Endodermal cell (in vitro differentiated cells): ENCODE measurements at places on chromosomes 5 and 9. TPM values are rescaled to one million over a fixed set of nuclear protein-coding genes. Genes with fewer than 3 reads are reported as not detected.

The EFNA5 gene
- total RNA-seq: 49.8 and 63.1 TPM in 2 replicates

The CYLC2 gene
- not detected in 2 replicates for total RNA-seq

The ESM1 gene
- not detected in 3 replicates for total RNA-seq

The SLCO6A1 gene
- total RNA-seq: 1.8 and 3.1 TPM in 2 replicates

The TUSC1 gene
- total RNA-seq: 5.8 to 13.3 TPM (median 12.2 TPM) in 3 replicates

DNA sequence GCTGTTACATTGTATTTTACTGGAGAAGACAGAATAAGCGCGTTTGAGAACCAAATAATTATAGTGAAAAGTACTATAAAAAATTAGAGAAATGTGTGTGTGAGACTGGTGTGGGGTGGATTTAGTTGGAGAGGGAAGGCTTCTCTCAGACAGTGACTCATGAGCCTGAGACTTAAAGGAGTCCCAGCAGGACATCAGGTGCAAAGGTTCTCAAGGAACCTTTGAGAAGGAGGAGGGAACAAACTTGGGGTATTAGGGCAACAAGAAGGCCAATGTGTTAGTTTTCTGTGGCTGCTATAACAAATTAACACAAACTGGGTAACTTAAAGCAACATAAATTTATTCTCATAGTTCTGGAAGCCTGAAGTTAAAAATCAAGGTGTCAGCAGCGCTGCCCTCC, 4.9 kb downstream of the DDX4 start:
- no peaks in the 10 kb centered on the region for H3K27me3 ChIP-seq
- H3K4me1 ChIP-seq: peaks cover 3% of the 10 kb centered on the region
- peak; percentile 57 for DNase-seq
- H3K36me3 ChIP-seq: no peaks in the 10 kb centered on the region
- H3K27ac ChIP-seq: no peak overlapping the region
- no peak overlapping the region for H3K4me3 ChIP-seq

- no peaks in the 10 kb centered on the region for H3K4me1 ChIP-seq
- no peaks in the 10 kb centered on the region for H3K36me3 ChIP-seq
- H3K27ac ChIP-seq: no peak overlapping the region
- H3K4me3 ChIP-seq: no peak overlapping the region
- no peaks in the 10 kb centered on the region for H3K27me3 ChIP-seq
Observed at GRCh38 chr9:6968271-6968670, 210.5 kb downstream of the KDM4C start.

DNA sequence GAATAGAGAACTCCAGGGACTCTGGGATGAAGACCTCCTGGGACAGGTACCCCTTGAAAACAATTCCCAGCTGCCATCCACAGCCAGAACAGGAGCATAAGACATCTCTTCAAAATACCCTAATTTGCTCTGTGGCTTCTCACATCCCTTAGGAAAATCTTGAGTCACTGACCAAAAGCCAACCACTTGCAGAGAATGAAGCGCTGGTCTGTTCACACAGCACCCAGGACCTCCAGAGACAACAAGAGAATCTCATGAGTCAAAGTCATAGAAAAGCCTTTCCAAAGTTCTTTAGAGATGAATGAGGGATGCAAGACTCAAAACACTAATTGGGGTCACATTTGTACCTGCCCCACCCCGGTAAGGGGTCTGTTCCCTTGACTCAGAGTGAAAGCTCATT, 210.6 kb downstream of the SEMA5A start:
- no peaks in the 10 kb centered on the region for H3K4me1 ChIP-seq
- H3K27me3 ChIP-seq: no peaks in the 10 kb centered on the region
- peaks cover 77% of the 10 kb centered on the region for H3K36me3 ChIP-seq

GRCh38 chr5:119346394-119346793, 9.4 kb upstream of the TNFAIP8 start:
- no peaks in the 10 kb centered on the region for H3K36me3 ChIP-seq
- H3K27ac ChIP-seq: no peak overlapping the region
- no peaks in the 10 kb centered on the region for H3K27me3 ChIP-seq
- DNase-seq: no peak
- peaks cover 22% of the 10 kb centered on the region for H3K4me1 ChIP-seq
- H3K4me3 ChIP-seq: no peak overlapping the region

DNA sequence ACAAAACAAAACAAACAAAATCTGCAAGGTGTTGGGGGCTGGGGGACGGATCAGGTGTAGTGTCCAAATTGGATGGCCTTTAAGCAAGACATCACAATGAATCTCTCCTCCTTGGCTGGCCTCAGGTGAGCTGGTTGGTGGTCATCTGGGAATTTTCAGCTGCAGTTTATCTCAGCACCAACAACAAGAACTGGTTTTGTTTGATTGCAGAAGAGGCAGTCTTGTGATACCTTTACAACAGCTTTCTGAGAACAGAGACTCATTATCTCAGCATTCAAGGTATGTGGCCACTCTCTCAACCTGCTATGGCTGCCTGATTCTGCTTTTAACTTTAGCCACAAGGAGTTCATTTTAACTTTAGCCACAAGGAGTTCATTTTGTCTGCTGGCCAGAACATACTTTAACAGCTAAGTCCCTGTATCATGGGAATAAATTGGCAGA, 1543.4 kb downstream of the EFNA5 start:
- H3K27me3 ChIP-seq: no peaks in the 10 kb centered on the region
- H3K36me3 ChIP-seq: no peaks in the 10 kb centered on the region
- peak; percentile 52 for DNase-seq
- no peak overlapping the region for H3K27ac ChIP-seq
- peaks cover 3% of the 10 kb centered on the region for H3K4me1 ChIP-seq
- no peak overlapping the region for H3K4me3 ChIP-seq

- no peaks in the 10 kb centered on the region for H3K27me3 ChIP-seq
- peaks cover 11% of the 10 kb centered on the region for H3K4me1 ChIP-seq
- H3K27ac ChIP-seq: no peak overlapping the region
- peaks cover 20% of the 10 kb centered on the region for H3K36me3 ChIP-seq
- H3K4me3 ChIP-seq: no peak overlapping the region
- DNase-seq: peak; percentile 86
Observed at GRCh38 chr5:151742870-151743294, 15.5 kb downstream of the ATOX1 start.

DNA sequence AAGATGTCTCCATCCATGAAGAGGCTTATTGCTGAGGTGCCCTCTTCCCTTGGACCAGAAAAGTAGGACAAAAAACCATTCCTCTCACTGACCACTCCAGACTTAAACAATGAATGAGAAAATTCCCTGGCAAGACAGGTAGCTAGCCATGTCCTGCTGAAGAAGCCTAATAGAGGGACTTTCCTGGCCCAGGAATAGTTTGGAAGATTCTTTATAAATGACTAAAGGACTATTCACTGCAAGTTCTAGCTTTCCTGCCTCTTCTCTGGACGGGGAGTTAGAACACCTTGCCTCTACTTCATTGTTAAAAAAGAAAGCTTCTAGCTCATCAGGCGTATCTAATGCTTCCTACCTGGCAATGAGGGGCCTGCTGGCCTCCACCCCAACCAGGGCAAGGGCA, 153.6 kb downstream of the NR3C1 start:
- H3K4me3 ChIP-seq: no peak overlapping the region
- H3K36me3 ChIP-seq: no peaks in the 10 kb centered on the region
- peaks cover 5% of the 10 kb centered on the region for H3K4me1 ChIP-seq
- no peak for DNase-seq

GRCh38 chr5:127754259-127754658, 51.1 kb downstream of the CCDC192 start:
- no peaks in the 10 kb centered on the region for H3K36me3 ChIP-seq
- no peak overlapping the region for H3K27ac ChIP-seq
- DNase-seq: no peak

DNA sequence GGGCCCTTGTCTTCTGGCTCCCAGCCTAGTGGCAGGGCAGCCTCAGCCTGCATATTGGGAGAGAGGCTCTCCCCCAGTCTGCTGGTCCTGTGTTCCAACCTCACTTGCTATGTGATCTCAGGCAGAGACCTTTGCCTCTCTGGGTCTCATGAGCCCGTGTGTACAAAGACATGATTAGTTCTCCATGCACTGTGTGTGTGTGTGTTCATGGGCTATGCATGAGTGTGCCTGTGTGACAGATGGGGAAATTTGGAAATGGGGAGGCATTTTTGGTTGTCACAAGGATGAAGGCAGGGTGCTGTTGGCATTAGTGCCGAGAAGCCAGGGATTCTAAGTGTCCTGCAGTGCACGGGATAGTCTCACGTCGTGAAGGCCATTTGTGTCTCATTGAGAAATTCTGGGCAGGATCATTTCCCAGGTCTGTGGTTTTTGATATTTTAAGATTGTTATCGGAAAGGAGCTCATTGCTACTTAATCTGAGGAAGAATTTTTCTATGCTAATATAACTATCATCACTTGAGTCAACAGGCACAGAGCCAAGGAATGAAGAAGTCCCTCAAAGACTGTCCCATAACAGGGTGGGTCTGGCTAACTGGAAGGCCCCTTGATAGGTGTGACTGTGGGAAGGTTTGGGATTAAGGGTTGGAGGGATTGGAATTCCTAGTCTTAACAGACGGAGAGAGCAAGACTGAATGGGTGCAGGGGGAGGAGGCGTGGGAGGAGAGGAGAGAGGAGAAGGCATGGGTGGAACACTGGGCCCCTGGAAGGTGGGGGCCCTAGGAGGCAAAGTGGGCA, 168.5 kb downstream of the RGS3 start:
- H3K4me1 ChIP-seq: peaks cover 26% of the 10 kb centered on the region
- no peak overlapping the region for H3K27ac ChIP-seq
- no peak overlapping the region for H3K4me3 ChIP-seq
- H3K36me3 ChIP-seq: no peaks in the 10 kb centered on the region

GRCh38 chr9:125241863-125242739, 958 bp upstream of the HSPA5 start:
- H3K36me3 ChIP-seq: peaks cover 39% of the 10 kb centered on the region
- H3K4me1 ChIP-seq: no peaks in the 10 kb centered on the region
- no peaks in the 10 kb centered on the region for H3K27me3 ChIP-seq
- H3K4me3 ChIP-seq: peak overlapping the region; percentile 91
- no peak for DNase-seq

DNA sequence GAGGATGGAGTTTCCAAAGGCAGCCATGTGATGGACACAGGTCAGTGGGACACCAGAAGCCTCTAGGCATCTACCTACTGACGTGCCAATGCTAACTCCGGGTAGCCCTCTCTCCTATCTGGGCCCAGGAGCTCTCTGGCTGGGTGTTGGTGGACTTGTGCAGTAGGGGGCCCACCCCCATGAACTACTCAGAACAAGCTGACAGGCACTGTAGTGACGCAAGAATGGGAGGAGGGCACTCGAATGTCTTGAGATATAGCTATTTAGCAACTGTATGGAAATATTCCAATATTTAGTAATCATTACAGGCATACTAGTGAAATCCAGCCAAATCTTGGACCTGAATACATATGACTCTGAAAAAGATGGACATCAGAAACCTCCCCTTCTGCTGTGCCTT, 5.7 kb upstream of the DOCK2 start:
- H3K27me3 ChIP-seq: peaks cover under 1% of the 10 kb centered on the region
- no peak overlapping the region for H3K4me3 ChIP-seq
- no peaks in the 10 kb centered on the region for H3K4me1 ChIP-seq
- no peak overlapping the region for H3K27ac ChIP-seq
- H3K36me3 ChIP-seq: no peaks in the 10 kb centered on the region
- DNase-seq: no peak
